ENCODE measurements at places on chromosomes 3 and 15.

DNA sequence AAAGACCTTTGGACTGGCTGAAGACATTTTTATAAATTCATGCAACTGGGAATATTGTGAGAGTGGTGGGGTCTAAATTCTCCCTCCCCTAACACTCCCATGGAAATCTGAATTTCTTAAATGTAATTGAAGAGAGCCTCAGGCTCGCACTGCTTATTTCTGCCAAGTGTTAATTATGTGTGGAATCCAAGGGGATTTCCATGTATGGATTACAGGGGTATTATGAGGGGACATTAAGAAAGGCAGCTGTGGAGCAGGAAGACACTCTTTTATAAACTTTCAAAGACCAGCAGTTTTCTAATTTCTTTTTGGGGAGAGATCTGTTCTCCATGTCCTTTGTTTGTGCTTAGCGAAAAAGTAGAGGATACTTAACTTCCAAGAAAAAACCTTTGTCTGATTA, 152.1 kb upstream of the TBL1XR1 start:
- no peak for DNase-seq

GRCh38 chr3:111971533-111972130, 7.2 kb upstream of the ABHD10 start:
- no peak for DNase-seq

GRCh38 chr15:52233405-52233804, 42.2 kb upstream of the GNB5 start:
- no peak for DNase-seq

DNA sequence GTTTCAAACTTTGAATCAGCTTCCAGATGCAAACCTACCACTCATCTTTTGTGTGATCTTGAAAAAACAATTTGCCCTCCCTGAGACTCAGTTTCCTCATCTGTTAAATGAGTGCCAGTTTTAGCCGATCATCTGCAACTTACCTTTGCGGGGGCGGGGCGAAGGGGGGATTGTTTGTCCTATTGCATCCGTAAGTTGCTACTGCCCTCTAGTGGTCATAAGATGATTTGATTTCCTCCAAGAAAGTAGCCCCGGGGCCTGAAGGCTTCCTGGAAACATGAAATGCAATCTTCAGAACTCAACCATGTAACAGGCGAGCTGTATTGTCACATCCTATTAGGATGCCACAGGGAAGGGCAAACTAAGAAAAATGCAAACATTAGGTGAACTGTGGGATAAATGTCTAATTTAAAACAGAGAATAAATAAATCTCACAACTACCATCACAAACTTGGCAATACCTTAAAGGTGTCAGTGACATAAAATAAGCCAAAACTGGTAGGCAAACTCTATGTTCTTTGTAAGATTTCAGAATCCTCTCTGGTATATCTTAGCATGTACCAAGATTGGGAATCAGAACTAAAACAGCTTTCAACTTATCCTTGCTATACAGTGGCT, 63.5 kb upstream of the CLDN18 start:
- peak; percentile 65 for DNase-seq

DNA sequence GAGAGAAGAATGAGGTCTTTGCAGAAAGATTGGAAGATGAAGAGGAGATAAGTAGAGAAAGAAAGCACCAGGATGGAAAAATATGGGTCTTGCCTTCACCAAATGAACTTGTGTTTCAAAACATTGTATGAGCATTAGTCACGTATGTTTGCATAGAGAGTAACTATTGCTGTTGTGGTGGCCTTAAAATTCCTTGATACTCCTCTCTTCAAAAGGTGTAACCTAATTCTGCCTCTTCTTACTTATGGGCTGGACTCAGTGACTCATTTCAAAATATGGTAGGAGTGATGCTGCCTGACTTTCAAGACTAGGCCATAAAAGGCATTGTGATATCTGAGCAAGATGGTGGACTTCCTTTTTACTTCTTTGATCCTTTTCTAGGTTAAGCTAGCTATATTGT, 228.7 kb upstream of the ZNF385D start:
- DNase-seq = no peak

DNA sequence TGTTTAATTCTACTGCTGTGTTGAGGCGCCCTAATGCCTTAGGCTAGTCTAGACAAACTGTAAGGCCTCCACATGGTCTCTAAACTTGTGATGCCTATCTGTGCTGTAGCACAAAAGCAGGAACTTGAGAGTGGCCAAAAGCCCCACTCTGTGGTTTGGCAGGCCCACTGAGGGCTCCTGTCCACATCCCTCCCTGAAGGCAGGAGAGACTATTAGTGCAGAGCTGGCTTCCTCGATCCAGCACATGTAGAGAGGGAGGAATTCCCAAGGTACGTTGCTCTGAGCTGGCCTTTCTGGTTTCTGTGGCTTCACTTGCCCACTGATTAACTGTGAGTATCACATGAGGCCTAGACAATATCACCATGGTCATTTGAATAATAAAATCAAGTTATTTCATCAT, 90.6 kb downstream of the POLR2M start:
- DNase-seq = no peak
